ENCODE measurements at places on chromosomes 7 and 10.

- DNase-seq, result no peak
These were observed 161.5 kb upstream of the TBX20 start for GRCh38 chr7:35415411-35415822.

DNA sequence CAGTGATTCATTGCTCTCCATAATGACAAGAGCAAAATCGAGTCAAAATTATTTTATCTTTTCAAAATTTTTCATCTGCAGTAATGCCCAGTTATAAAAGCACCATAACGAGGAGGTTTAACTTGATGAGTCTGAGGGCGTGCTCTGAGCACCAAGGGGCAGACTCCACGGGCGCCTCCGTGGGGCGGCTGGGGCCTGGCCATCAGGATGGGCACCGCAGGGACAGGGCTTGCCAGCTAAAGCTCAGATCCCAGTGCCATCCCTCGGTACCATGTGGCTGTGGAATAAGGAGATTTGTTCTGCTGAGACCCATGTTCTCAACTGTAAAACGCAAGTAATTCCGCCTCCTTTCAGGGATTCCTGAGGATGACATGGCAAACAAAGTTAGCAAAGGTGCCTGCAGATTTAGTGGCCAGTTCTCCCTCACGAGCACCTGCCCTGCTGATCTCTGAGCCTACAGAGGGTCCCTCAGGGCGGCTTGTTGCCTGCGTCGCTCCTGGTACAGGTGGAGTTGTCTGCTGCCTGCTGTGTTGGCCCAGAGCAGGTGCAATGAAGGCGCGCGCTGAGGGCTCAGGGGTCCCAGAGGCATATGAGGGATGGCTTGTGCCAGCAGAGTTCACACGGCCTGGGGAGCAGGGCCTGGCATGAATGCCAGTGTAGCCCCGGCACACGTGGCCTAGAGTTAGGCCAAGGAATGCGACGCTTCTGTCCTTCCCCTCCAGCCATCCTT lies 584.4 kb downstream of the TCERG1L start:
- DNase-seq, result no peak

DNA sequence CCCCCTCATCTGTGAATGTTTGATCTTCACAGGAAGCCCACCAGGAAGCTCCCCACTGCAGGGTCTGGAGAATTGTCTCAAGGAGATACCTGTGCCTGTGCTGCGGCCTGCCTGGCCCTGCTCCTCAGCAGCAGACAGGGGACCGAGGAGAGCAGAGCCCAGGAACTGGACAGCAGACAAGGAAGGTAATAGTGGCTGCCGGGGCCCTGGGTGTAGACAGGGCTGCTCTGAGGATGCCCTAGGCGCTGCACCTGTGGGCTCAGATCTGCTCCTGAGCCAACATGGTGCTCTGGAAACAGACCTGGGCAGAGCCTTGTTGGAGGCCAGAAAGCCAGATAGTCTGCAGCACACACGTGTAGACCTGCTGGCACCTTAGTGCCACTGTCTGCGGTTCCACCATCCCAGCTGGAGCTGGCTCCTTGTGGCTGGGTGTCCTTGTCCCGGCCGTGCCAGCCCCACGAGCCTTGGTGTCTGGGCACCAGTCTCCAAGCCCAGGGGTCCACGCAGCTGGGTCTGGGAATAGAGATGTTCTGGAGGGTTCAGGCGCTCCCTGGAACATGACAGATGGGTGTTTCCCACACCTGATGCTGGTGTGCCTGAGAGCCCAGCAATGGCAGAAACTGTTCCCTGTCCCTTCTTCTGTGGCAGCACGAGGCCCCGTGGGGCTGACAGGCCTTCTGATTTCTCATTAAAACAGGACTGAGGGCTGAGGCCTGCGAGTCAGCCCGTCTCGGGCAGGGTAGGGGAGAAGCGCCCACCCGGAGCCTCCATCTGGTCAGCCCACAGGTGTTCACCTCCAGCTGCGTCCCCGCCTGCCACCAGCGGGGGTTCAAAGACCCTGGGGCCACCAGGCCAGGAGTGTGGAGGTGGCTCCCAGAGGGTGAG lies 44.7 kb downstream of the ZNF467 start:
- DNase-seq, result no peak

DNA sequence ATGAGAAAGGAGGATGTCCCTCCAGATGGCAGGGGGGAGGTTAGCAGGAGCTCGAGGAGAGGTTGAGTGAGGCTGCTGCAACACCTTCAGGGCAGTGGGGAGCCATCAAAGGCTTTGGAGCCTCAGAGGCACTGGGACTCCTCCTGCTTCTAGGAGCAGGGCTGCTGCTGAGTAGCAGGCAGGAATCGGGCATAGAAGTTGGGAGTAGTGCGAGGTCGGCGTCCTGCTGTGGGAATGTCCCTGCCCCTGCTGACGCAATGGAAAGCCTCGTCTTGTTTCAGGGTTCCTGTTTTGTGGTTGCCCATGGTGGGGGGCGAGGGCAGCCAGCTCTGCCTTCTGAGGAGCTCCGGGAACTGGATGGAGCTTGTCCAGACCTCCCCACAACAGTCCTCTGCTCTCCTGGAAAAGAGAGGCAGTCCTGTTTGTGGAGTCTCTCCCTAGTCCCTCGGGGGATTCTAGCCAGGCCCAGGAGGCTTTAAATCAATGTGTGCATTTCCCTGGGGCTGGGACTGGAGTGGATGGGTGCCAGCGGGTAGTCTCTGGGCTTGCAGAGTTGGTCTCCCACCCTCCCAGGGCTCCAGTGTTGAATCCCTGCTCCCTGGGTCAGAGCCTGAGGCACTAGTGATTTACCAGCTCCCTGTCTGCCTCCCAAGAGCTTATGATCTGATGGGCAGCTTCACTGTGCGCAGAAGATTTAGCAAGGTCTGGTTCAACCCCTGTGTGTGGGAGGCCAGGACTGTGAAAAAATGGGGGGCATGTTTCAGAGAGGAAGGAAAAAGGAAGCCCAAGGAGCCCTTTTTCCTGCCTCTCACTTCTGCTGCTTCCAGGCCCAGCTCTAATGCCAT lies 98.7 kb upstream of the PPIF start:
- DNase-seq, result no peak

DNA sequence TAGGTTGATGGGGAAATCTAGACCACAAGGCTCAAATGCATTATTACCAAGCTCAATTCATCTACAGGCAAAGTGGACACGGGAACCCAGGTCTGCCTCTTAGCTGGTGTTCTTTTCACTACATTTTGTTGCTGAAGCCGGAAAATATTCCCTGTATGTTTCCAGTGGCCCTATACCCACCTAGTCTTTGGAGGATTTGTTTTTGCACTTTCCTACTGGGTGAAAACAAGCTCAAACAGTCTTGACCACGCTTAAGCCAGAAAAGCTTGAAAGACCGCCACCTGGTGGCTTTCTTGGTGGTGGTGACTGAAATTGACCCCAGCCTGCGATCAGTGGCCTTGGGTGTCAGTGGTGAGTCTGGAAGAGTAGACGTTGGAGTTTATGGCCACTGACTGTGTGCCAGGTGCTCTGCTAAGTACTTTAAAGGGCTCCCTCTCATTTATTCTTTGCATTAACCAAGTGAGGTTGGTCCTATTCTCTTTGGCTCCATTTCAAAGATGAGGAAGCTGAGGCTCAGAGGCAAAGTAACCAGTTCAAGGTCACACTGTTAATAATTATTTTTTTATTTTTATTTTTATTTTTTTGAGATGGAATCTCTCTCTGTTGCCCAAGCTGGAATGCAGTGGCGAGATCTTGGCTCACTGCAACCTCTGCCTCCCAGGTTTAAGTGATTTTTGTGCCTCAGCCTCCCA lies 11.1 kb upstream of the CRTAC1 start:
- peak; percentile 7 for DNase-seq

DNA sequence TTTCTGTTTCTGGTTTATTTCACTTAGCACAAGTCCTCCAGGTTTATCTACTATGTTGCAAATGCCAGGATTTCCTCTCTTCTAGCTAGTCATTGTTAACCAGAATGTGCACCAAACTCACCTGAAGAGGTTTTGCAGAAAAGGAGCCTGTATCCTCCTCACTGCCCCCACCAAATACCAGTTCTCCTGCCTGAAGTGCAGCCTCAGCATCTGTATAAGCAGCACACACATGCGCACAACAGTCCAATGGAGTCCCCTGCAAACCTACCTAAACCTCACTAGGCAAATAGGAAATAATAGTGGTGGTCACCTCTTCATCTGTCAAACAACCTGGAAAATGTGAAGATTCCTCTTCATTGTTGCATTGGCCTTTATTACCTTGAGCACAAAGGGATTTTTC lies 237.8 kb downstream of the PAXIP1 start:
- DNase-seq, result no peak

- DNase-seq, result no peak
These were observed 62.6 kb downstream of the EXOC4 start for GRCh38 chr7:133315332-133316040.

- no peak for DNase-seq
These were observed 33.7 kb upstream of the FAM3C start for GRCh38 chr7:121429798-121430197.

DNA sequence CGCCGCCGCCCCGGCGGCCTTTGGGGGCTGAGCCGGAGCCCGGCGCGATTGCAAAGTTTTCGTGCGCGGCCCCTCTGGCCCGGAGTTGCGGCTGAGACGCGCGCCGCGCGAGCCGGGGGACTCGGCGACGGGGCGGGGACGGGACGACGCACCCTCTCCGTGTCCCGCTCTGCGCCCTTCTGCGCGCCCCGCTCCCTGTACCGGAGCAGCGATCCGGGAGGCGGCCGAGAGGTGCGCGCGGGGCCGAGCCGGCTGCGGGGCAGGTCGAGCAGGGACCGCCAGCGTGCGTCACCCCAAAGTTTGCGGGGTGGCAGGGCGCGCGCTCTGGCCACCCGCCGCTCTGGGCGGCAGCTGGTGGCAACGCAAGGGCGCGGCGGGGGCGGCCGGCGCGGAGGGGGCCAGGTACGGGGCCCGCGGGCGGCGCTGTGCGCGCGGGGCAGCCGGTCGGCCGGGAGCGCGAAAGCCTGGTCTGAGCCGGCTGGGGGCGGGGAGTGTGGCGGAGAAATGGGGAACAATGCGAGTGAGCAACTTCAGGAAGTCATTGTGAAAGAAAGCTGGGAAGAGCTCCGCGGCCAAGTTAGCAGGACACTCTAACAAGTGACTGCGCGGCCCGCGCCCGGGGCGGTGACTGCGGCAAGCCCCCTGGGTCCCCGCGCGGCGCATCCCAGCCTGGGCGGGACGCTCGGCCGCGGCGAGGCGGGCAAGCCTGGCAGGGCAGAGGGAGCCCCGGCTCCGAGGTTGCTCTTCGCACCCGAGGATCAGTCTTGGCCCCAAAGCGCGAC lies at the start of gene IKZF1:
TSS of gene IKZF1 (plus strand) at position 588 of the 782 bp plus-strand sequence. CDS start 14,346 bp downstream, outside the sequence.
- DNase-seq, result peak; percentile 71

DNA sequence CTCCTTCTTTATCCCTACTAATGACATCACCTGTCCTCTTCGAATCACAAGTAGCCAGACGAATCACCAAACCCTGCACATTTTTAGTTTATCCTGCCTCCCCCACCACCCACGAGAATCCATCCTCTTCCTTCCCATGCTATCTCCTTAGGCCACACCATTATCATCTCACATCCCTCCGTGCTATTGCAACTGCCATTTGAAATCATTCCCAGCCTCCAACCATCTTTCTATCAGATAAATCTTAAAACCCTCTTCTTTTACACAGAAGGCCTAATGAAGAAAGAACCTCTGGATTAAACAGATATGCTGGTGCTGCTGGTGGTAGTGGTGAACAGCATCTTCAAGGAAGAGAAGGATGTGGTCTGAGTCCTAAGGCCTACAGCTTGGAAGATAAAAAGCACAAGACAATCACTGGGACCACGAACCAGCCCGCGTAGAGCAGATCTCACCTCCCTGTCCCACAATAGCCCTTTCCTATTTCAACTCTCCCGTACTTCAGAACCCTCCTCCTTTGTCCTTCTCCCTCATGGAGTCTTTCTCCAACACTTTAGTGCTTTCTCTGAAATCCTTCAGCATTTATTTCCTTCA lies 403.1 kb downstream of the SFMBT2 start:
- no peak for DNase-seq

- no peak for DNase-seq
These were observed 2.1 kb downstream of the CTBP2 start for GRCh38 chr10:125158275-125158600.

GRCh38 chr10:133055470-133055869 lies 32.3 kb upstream of the ADGRA1 start:
- no peak for DNase-seq

DNA sequence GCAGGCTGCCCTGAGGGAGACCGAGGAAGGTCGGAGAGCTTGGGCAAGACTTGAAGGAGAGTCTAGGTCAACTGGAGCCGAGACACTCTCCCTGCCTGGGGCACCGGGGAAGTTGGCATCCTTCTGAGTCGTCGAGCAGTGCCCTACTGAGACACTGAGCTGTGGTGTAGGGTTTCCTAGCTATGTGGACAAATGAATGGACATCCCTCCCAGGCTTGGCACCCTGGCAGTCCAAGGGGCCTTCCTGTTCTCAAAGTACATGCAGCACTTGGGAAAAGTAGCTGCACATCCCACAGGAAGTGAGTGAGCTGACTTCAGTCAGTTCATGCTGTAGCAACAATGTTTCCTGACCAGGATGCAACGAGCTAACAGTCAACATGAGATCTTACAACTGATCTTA lies 57.2 kb upstream of the INPP5A start:
- DNase-seq, result no peak

GRCh38 chr7:3649250-3649649 lies 348.2 kb downstream of the SDK1 start:
- no peak for DNase-seq

- DNase-seq, result no peak
These were observed 531.7 kb downstream of the DNAJB9 start for GRCh38 chr7:109101332-109101731.

GRCh38 chr10:13445656-13446400 lies 83.0 kb downstream of the BEND7 start:
- no peak for DNase-seq

- no peak for DNase-seq
These were observed 464.5 kb downstream of the ARL4A start for GRCh38 chr7:13151978-13152377.

- DNase-seq, result no peak
These were observed 88.3 kb upstream of the AGK start for GRCh38 chr7:141462958-141463357.

- DNase-seq, result no peak
These were observed 81.0 kb upstream of the FZD8 start for GRCh38 chr10:35723059-35723458.

DNA sequence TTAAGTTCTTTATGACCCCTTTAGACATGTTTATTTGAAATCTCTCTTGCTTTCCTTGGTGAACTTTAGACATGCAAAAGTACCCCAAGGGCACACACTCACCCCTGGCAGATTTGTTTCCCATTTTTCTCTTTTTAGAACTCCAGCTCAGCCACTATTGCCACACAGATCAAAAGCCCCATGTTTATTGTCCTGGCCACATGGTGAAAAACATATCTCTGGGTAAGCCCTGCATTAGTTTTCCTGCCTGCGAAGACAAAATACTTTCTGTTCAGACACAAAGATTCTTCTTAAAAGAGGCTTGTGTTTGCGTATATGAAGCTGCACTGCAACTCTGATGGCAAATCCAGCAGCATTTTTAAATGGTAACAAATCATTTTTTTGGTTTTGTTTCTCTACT lies 200.0 kb downstream of the POLR1F start:
- no peak for DNase-seq

GRCh38 chr7:16939161-16939560 lies 57.4 kb upstream of the AGR3 start:
- DNase-seq, result no peak

Data from activated T-cell treated with anti-CD3 and anti-CD28 coated beads for 24 hours (primary cell).